C1 segment of cervical spinal cord (tissue), 14 donors: ENCODE measurements at places on chromosomes 5 and 9.

- DNase-seq: no peak
Observed at GRCh38 chr9:127498298-127498697, 47.0 kb downstream of the LRSAM1 start.

- DNase-seq: no peak
Observed at GRCh38 chr5:135600971-135601381, 22.2 kb upstream of the CXCL14 start.

DNA sequence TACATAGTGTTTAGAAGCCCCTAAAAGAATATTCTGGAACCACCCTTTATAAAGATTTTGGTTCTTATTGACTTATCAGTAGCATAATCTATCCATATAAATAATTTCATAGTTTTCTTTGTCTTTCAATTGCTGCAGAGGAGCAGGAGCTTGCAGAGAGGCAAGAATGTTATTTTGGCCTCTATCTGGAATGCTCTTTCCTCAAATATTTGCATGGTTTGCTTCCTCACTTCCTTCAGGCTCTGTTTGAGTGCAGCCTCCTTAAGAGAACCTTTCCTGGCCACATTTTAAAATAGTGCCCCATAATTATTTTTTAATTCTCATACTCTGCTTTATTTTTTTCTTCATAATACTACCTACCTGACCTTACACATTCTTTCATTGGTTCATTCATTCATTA, 1.5 kb downstream of the C5 start:
- DNase-seq: no peak

DNA sequence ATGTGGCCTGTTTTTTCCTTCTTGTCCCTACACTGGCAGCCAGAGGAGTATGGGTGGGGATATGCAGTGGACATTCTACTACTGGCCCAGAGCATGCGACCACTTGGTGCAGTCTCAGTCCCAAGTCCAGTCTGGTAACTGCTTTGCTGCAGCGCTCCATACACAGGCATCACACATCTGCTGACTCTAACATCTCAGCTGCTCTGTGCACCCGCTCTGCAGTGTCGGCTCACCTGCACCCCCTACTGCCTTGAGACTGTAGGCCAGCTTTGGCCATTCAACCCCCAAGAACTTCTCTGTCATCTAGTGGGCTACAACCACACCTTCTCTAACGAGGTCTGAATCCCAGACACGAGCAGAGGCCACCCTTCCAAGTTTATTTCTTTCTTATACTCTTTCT, 46.4 kb upstream of the SLCO6A1 start:
- no peak for DNase-seq

DNA sequence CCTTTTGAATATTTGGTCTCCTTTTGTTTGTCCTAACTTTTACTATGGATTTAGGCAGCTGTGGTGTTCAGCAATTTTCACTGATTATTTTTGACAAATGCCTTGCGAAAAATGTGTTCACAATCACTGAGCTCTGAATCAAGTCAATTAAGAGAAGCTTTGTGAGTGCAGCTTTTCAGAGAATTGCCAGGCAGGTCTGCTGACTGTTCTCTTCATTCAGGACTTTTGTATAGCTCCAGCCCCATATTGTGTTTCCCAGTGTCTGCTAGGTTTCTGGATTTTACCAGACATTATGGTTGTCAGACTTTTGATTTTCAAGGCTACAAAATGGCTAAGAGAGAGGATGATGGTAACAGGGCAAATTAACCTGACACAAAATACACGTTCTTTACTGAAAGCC, 1055.9 kb downstream of the CDH18 start:
- no peak for DNase-seq

- DNase-seq: no peak
Observed at GRCh38 chr9:83242066-83242465, 179.1 kb upstream of the RASEF start.

GRCh38 chr9:129509533-129509928, 111.4 kb downstream of the C9orf50 start:
- DNase-seq: no peak

DNA sequence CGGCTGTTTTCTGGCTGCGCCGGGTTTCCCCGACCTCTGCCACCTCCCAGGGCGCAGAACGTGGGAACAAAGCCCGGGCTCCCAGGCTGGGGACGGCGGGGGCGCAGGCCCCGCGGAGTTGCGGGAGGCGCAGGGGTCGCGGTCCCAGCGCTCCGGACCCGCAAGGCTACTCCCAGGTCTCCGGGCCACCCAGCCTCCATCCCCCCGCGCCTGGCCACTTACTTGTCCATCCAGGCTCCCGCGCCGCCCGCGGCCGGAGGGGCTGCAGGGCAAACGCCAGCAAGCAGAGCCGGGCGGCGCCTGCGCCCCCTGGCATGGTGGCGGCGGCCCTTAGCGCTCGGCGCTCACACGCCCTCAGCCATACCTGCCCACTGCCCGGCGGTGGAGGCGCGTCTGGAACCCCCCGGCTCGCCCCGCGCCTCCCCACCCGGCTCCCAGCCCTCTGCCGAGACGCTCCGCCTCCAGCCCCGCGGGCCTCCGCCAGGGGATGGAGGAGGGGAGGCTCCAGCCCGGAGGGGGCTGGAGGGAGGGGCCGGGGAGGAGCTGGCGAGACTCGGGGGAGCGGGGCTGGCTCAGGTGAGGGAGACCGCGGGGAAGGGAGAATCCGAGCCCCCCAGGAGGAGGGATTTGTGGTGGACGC, at the start of gene ADAM19:
ADAM19 (minus strand) TSS at position 395 of the 640 bp plus-strand sequence; CDS start at position 316, 79 bp downstream.
- DNase-seq: no peak

GRCh38 chr9:95249986-95250385, 67.5 kb downstream of the FANCC start:
- no peak for DNase-seq
